ENCODE measurements at places on chromosomes 6 and 20.

DNA sequence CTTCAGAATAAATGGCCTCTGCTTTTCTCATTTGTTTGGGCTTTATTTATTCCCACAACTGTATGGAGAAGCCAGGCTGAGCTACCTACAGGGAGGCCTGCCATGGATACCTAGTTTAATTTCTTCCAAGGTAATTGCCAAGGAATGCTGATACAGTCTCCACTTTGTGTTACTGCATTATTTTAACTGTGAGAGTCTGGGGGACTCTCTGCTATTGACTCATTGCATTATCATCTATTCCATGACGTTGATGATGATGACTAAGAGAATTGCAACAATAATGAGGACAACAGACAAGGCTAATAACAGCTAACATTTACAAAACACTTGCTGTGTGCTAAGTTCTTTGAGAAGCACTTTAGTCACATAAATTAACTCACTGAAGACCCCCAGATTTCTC, 88.3 kb upstream of the COL21A1 start:
- no peak for DNase-seq

GRCh38 chr20:46631212-46631869, 19.9 kb downstream of the SLC13A3 start:
- DNase-seq, result no peak

DNA sequence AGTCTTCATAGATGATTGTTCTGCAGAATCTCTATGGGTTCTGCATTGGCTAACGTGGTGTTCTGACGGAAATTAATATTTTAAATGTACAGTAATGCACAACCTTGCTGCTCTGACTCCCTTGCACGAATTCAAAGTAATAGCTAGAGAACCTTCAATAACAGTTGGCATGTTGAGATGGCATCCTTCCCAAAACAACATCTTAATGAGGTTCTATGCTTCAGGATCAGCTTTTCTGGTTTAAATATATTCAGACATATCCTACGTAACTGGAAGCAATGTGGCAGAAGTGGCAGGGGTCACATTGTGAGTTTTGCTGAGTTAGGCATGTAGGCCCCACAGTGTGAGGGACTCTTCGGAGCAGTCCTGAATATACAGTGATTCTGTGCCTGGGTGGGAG, 25.7 kb downstream of the DSE start:
- no peak for DNase-seq

GRCh38 chr6:79913369-79913768, 34.0 kb downstream of the ELOVL4 start:
- peak; percentile 4 for DNase-seq

GRCh38 chr20:717832-718231, 42.2 kb upstream of the SCRT2 start:
- DNase-seq, result no peak

DNA sequence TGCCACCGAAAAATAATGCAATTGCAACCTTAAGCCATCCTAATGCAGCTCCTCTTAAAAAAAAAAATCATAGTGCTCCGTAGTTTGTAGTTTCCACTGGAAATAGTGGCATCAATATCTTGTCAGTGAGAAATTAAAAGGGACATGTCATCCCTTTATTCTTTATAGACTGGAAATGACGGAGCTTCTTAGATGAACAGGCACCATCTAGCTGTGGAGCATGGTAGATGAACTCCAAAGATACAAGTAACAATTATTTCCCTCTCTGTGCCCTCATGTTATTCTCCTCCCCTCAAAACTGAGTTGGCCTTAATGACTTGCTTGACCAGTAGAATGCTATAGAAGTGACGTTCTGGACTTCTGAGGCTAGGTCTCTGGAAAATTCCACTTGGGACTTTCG, 268.1 kb upstream of the SPTLC3 start:
- no peak for DNase-seq

- no peak for DNase-seq
Measured at GRCh38 chr20:14491436-14491835, 154.0 kb upstream of the FLRT3 start.

GRCh38 chr20:44642203-44643153, 9.0 kb downstream of the ADA start:
- no peak for DNase-seq

GRCh38 chr6:16729744-16730143, 31.5 kb downstream of the ATXN1 start:
- DNase-seq, result no peak

DNA sequence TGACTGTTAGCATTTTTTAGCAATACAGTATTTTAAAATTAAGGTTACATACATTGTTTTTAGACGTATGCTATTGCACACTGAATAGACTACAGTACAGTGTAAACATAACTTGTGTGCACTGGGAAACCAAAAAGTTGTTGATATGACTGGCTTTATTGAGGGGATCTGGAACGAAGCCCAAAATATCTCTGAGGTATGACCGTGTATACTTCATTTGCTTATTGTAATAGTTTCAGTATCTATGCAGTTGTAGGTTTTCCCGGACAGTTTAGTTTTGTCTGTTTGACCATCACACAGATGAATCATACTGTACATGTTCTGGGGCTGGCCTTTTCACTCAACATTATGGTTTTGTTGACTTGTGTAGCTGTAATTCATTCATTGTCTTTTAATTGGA, 6.9 kb upstream of the ZBTB12 start:
- DNase-seq, result no peak
